ENCODE measurements at places on chromosomes 12 and 14. TPM values are rescaled to one million over a fixed set of nuclear protein-coding genes. Genes with fewer than 3 reads are reported as not detected.

- peak; percentile 49 for DNase-seq
These were observed 41.3 kb downstream of the CCNK start for GRCh38 chr14:99522457-99522891.

- DNase-seq, result no peak
These were observed 321.3 kb downstream of the AEBP2 start for GRCh38 chr12:19760611-19761010.

Gene PLCZ1
- 0.18 TPM for total RNA-seq

- DNase-seq, result peak; percentile 78
These were observed 15.9 kb upstream of the AMIGO2 start for GRCh38 chr12:47095446-47096236.

Measured in fibroblast of the aortic adventitia (primary cell).